ENCODE measurements at places on chromosomes 16 and 17.

DNA sequence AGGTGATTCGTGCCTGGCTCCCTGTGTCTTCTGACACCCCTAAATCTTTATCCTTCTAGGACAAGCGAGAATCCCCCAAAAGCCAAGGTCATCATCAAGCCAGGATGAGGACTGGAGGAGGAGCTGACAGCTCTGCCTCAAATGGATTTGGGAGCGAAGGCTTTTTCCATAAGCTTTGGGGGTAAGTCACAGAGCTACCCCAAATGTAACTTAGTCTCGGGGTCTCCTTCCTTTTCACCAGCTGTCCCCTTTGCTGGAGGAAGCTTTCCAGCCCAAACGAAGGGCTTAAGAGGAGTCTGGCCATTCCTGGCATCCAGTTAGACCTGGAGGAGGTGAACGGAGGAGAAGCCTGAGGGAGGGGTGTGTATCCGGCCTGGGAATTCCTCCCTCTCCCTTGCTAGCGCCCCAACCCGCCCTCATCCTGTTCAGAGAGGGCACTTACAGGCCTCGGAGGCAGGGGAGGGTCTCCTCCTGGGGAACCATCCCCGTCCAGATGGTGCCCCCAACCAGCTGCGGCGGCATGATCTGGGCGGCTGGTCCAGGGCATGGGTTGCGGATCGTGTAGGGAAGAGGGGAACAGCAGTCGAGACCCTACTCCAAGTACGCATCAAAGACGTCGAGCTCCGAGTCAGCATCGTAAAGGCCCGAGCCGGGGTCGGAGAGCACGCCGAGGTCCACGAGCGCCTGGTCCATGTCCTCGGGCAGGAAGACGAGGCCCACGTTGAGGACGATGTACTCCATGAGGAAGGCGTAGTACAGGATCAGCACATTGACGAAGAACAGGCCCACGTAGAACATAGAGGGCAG, 938 bp downstream of the DEXI start:
- no peak for DNase-seq

DNA sequence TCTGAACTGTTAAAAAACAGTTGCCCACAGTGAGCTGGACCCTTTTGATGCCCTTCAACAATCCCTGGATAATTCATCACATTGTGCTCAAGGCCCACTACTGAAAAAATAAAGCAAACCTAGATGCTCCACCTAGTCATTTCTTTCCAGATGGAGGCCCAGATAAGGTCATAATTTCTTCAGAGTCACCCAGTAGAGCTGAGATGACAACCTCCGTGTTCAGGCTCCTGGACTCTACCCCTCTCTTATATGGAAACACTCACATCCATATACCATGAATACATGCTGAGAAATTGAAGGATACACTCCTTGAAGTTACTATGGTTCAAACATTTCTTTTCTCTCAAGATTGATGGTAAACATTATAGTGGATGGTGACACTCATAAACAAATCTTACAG, 2.7 kb upstream of the ABCA3 start:
- DNase-seq = no peak

GRCh38 chr16:50207652-50208051, 54.5 kb downstream of the TENT4B start:
- no peak for DNase-seq

- DNase-seq = no peak
These were observed 108.1 kb downstream of the PMP22 start for GRCh38 chr17:15157051-15157450.

- peak; percentile 67 for DNase-seq
These were observed at the start of gene NMRAL1 for GRCh38 chr16:4474192-4474961. NMRAL1 (minus strand) TSS chr16:4474625; CDS start chr16:4474132, 493 bp downstream.

DNA sequence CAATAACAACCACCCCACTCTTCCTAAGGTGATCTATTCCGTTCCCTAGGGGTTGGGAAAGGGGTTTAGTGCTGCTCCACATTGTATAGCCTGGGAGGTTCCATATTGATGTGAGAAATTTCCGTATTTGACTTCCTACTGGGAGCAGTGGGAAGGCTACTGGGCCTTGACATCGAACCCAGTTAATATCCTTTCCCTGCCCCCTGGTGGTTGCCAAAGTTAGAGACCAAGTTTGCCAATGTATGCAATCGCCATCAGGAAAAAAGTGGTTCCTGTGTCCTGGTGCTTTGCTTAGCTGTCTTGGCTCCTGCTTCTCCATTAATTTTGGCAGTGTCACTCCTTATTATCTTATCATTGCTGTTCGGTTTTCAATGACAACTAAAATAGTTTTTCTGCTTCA, 914.9 kb downstream of the KCNJ2 start:
- no peak for DNase-seq

DNA sequence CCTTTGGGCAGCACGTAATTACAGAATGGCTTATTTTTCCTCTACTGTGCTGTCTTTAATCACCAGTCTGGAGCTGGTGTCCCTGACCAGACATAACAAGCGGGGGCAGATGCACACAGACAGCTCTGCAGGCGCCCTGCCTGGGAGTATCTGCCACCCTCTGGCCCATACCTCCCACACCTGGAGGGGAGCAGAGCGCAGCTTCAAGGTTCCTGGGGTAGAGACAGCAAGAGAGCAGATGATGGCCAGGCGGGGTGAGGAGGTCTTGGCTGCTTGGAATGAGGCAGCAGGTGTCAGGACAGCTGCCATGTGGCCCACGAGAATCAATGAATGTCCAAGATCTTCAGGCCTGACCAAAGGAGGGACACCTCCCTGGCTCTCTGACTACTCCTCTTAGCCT, 23.8 kb downstream of the TMEM94 start:
- DNase-seq = no peak

DNA sequence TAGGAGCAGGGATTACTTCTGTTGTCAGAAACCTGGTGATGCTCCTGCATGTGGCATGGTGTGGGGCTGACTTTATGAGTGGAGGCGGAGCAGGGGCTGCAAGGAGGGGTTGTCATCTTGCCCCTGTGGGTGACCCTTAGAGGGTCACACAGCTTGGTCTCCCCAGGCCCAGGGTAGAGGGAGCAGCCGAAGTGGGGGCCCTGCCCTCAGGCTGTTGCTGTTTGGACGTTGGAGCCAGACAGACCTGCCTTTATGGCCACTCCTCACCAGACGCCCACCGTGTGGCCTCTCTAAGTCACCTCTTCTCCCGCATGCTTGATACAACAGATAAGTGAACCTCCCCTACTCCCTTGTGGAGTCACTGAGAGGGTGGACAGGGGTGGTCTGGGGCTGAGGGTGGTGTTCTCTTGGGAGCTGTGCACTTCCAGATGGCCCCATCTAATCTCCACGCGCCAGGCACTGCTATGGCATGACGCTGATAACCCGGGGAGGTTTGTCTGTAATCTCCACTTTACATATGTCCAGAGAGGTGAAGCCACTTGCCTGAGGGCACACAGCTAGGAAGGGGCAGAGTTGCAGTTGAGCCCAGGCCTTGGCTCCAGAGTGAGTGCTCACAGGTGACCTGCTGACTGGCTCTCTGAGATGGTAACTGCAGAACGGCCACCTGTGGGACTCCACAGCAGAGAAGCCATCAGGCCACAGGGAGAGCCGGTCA, 10.0 kb downstream of the MAP2K3 start:
- no peak for DNase-seq

DNA sequence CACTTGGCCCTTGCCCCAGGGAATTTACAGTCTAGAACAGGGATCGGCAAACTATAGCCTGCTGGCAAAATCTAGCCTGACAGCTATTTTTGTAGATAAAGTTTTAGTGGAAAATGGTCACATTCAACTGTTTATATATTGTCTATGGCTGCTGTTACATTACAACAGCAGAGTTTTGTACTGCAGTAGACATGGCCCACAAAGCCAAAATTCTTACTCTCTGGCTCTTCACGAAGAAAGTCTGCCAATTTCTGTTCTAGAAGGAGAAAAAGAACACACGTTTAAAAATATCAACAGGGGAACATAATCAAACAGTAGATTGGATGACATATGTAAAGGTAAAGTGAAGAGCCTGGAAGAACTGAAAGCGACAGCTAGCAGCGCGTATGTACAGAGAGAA, 33.2 kb upstream of the CCDC182 start:
- DNase-seq = no peak

- DNase-seq = no peak
These were observed 1.8 kb downstream of the IL27 start for GRCh38 chr16:28504707-28505404.

- DNase-seq = no peak
These were observed 27.1 kb upstream of the FAAP100 start for GRCh38 chr17:81579298-81579697.

GRCh38 chr16:65142276-65142675, 20.4 kb upstream of the CDH11 start:
- DNase-seq = no peak

DNA sequence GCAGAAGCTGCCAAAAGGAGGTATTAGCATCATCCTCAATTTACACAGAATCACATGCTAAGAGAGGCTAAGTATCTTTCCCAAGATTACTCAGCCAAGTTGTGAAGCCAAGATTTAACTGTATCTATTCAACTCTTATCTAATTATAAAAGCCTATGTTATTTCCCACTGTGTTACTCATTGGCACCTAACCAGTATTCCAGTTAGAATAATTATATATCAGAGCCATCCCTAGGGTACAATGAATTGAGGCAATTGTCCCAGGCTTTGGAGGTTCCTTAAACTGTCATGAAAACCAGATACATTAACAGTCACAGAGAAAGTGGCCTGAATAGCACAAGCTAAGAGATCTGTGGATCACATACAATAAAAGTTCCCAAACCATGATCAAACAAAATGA, 10.9 kb upstream of the AMFR start:
- DNase-seq = no peak

DNA sequence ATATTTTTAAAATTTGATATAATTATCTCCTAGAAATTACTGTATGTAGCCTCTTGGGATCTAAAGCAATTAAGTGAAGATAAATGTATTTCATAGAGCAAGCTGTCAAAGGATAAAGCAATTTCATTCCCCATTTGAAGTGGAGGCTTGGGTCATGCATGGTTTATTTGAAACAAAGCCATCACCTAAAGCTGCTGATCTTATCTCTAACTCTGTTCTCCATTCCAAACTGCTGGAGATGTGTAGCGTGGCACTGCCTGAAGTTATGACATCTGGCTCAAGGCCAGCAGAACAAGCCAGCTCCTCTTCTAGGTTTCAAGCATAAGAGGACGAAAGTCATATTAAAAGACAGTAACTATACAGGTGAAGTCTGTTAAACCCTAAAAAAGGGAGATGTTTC, 83.9 kb downstream of the HIC1 start:
- DNase-seq = no peak

DNA sequence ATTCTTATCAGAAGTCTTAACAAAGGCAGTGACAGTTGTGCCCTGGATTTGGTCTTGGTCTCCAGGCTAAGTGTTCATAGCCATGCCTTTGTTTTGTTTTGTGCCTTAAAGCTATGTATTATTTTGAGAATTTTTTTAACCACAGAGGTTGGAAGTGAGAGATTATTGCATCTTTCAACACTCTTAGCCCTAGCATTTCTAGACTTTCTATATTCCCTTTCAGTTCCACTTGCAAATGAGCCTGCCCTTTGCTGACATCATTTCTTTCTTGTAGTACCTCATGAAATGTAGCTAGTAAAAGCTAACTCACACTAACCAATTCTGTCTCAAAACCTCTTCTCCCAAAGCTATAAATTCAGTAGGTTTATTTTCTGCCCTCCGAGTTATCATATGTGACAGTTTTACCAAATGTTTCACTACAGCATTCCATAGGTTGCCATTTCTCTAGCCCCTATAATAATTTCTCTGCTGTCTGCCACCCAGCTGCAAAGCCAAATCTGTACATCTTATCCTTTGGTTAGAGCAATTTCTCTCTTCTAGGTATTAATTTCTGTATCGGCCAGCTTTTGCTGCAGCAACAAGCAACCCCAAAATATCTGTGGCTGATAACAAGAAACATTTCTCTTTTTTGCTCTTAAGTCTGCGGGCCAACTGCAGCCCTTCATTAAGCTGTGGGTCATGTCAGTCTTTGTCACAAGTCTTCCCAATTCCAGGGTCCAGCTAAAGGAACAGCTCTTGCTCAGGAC, 14.2 kb upstream of the CCL1 start:
- no peak for DNase-seq

DNA sequence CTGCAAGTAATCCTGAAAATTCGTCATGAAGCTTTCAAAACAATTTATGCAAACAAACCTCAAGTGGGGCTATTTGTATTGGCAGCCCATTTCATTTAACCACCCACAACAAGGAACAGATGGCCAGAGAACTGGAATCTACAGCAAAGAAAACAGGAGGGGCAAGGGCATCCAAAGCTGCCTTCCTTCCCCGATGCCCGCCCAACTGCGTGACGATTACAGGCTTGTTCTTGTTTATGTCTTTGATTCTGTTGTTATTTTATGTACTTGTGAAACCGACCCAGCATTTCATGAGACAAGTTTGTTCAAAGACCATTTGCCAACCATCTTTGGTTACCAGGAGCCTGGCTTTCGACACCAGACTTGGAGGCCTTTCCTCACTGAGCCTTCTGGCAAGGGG, 59.1 kb upstream of the IRX6 start:
- no peak for DNase-seq

GRCh38 chr17:16422416-16422815, 7.0 kb downstream of the TRPV2 start:
- DNase-seq = no peak

- DNase-seq = no peak
These were observed 30.3 kb upstream of the SUPT4H1 start for GRCh38 chr17:58382108-58382871.

GRCh38 chr17:74125156-74125555, 78.3 kb upstream of the RPL38 start:
- DNase-seq = no peak

- DNase-seq = no peak
These were observed 32.5 kb downstream of the WIPF2 start for GRCh38 chr17:40251576-40251975.

GRCh38 chr17:58107306-58107705, 24.1 kb downstream of the DYNLL2 start:
- no peak for DNase-seq

DNA sequence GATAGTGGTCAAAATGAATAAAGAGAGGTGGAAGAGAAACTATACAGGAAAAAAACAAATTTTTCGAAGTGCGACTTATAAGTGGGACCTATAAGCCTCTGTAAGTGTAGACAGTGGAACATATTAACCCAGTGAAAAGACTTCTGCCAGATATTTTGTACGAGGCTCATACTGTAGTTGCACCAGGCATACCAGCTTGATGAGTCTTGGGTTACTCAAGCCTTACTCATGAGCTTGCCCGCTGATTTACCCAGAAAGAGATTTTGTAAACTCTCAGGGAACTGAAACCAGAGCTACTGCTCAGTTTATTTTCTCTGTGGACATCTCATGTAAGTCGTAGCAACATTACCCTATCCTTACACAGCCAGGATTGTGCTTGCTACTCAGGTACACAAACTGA, 708.0 kb upstream of the SOX9 start:
- no peak for DNase-seq

Data from stimulated activated CD8-positive, alpha-beta memory T cell treated with anti-CD3 and anti-CD28 coated beads, Interleukin-12 subunit alpha, Interleukin-12 subunit beta, amount 100 ng/mL, for 4 hours (primary cell).